Activated T-cell treated with anti-CD3 and anti-CD28 coated beads, Interleukin-2, amount 50 U/mL, for 4 hours (primary cell): ENCODE measurements at places on chromosomes 1 and 21. TPM values are rescaled to one million over a fixed set of nuclear protein-coding genes. Genes with fewer than 3 reads are reported as not detected.
A peak's percentile ranks its signal among the peaks of the same experiment; 100 is the strongest.

GRCh38 chr1:246803373-246803772 lies 79.2 kb downstream of the SCCPDH start:
- no peak for DNase-seq

- no peak for DNase-seq
Measured at GRCh38 chr21:41201385-41201784, 33.4 kb downstream of the BACE2 start.

- no peak for DNase-seq
Measured at GRCh38 chr1:181018901-181019681, 3.6 kb downstream of the STX6 start.

DNA sequence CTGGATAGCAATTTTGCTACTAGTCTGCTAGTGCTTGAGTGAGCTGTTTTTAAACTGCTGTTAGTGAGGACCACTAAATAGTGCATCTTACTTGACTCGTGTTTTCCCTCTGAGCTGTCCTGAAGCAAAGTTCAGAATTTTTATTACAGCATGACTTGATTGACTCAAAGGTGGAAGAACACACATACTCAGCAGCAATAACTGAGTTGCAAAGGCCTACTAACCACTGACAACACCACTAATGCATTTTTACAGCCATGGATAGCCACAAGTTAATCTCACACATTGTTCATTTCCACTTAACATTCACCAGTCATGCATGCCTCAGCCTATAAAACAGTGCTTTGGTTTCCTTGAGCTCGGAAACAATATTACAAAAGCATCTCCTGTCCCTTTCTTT lies 148.7 kb downstream of the RUNX1 start:
- DNase-seq: no peak

DNA sequence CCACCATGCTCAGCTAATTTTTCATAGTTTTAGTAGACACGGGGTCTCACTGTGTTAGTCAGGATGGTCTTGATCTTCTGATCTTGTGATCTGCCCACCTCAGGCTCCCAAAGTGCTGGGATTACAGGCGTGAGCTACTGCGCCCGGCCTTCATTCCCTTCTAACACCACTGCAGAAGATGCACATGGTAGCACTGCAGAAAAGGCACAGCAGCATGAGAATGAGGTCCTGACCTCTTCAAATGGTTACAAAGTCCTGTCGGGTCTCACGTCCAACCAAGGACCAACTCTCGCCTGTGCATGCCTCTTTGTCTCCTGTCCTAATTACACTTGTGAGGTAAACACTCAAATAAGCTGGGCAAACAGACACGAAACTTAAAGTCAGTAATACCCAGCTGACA lies 83.0 kb upstream of the GCLM start:
- DNase-seq: no peak

- no peak for DNase-seq
Measured at GRCh38 chr1:31010086-31010989, 55.2 kb downstream of the PUM1 start.

DNA sequence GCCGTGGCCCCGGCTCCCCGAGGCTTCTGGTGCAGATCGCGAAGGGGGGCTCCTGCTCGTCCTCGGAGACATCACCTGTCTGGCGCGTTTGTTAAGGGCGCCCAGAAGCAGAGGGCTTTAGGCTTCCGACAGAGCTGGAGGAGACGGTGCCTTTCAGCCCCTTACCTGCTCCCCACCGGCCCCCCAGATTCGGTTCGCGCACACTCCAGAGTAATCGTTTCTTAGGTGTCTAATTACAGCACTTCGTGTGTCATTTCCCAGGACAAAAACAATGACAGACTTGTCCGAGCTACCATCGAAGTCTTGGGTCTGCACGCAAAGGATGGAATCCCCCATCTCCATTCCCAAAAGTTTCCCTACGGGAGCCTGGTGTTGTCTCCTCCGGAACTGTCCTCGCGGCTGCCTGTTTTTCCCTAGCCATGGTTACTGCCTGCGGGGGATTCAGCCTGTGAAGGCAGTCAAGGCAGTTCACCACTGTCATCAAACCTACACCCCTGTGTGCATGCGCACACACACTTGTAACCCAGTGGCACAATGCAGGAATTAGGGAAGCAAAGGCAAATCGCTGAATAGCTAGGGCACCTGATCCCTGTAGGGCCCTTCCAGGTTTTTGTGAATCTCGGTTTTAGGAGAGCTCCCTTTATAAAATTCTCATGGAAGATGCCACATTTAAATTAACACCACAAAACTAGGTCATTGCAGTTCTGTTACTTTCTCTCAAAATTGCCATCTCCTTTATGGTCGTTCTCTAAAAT lies 738 bp upstream of the CDC42BPA start:
- no peak for DNase-seq

DNA sequence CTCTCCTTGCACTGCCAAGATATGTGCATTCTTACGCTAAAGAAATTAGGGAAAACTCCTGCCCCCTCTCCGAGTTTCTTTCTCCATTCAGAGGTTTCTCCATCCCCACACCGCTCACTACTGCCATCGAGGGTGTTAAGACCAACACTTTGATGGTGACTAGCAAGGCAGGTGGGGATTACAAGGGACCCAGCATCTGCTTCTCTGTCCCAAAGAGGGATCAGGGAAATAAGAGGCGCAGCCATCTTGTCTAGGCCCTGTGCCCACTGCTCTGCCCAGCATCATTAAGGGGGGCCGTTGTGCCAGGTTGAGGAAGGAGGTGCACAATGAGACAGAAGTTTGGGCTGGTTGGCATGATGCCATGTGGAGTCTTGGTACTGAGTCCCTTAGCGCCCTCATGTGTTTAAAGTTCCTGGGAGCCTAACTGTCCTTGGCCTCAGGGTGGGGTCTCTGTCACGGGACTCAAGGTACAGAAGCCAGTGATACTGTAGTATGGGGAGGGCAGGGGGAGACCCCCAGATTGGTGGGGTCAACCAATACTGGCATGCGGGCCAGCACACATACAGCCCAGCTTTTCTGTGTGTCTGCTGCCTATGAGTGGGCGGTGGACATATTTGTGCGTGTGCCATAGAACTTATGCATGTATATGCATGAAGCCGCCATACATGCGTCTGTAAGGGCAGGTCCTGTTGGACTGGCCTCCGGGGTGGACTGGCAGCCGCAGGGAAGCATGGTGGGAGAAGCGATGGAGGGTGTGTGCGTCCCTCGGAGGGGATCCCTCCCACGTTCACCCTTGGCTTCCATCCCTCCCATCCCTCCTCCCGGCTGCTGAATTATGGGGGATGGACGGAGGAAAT lies 5.5 kb downstream of the EFNA3 start:
- DNase-seq: peak; percentile 23

GRCh38 chr1:111649227-111649626 lies 29.6 kb downstream of the RAP1A start:
- DNase-seq: no peak

DNA sequence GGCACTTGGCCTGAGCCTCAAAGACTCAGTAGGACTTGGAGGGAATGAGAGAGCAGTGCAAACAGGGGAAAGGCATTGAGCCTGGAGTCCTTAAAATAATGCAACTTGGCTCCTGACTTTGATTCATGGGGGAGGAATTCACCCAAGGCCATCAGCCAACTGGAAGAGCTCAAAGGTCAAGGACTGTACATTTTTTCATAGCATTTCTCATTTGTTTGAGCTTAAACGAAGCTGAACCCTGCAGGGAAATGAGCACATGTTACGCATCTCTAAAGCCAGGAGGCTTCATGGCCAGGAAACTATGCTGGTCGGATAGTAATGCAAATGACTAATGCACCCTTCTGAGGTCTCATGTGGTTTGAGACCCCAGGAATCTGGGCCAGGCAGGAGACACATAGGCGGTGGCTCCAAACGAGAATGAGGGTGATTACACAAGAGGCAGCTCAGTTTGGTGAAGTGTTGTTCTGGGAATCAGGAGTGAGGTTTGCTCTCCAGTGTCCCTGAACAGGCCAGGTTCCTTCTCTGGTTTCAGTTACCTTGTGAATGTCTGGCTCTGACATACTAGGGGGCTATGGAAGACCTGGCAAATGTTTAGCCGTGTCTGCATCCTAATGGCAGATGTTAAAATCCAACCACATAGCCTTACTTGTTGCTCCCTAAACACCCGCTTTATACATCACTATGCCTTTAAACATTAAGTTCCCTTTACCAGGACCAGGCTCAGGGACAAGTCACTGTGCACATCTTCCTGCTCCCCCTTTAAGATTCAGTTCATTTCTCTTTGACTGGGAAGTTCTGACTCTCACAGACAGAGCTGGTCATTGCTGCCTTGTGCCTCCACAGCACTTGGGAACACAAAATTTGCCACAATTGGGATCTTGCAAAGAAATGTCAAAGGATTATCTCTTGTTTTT lies 503.9 kb upstream of the USP24 start:
- no peak for DNase-seq

DNA sequence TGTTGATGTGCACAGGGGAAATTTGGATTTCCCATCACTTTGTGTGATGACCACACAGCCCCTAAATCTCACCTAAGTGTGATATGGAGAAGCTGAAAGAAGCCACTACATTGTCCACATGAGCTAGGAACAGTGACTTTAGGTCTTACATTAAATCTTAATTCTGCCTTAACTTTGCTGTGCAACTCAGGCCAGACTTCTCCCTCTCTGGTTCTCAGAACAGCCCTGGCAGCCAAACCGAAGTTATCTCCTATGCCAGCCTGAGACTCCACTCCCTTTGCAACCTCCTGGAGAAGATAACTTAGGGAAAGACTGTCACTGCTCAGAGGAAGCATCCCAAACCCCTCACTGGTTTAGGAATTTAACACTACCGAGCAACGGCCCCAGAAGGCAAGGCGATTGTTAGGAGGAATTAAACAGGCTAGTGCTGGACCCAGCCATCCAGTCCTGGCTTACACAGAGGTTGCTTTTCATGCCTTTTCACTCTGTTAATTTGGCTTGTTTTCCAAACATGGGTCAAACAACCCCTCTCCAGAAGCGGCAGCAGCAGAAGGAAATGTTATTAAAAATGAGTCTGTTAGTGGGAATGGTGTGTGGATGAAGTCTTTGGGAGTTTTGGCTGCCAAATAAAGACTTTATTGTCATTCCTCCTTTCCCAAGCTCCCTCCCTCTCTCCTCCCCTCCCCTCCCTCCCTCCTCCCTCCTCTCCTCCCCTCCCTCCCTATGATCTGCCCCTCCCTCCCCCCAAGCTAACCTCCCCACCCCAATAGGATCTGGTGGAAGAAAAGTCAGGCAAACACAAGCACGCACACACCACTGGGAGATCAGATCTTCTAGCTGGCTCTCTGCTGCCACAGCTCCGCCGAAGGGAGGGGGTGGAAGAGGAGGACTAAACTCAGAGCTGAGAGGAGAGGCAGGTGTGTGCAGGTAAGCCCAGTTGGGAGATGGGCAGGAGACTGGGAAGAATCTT lies at the start of gene PRELP:
PRELP (plus strand) TSS at position 795 of the 970 bp plus-strand sequence. CDS start 7,379 bp downstream, outside the sequence.
- DNase-seq: no peak

DNA sequence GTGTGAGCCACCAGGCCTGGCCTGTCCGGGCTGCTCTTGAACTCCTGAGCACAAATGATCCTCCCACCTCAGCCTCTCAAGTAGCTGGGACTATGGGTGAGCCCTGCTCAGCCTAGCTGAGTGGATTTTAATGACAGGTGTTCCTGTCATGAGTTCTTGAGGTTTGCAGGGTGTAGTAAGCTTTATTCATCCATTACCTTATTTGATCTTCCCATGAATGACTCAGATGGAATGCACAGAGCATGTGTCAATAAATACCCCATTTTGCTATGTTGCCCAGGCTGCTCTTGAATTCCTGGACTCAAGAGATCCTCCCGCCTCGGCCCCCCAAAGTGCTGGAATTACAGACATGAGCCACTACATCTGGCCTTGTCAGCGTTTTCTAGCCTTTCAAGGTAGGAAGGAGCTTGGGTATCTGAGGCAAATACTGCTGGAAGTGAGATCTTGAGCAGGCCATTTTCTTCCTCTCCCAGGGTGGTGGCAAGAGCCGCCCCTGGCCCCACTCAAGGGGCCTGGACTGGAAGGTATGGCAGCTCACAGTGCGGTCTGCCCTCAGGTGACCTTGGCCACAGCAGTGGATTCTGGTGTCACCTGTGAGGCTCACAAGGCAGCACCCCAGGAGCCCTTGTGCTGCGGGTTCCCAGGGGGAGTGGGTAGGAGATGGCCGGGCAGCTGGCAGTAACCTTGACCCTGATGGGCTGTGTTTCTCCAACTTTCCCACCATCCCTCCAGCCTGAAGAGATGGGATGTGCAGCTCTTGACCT lies 20.0 kb downstream of the PIK3CD start:
- no peak for DNase-seq

DNA sequence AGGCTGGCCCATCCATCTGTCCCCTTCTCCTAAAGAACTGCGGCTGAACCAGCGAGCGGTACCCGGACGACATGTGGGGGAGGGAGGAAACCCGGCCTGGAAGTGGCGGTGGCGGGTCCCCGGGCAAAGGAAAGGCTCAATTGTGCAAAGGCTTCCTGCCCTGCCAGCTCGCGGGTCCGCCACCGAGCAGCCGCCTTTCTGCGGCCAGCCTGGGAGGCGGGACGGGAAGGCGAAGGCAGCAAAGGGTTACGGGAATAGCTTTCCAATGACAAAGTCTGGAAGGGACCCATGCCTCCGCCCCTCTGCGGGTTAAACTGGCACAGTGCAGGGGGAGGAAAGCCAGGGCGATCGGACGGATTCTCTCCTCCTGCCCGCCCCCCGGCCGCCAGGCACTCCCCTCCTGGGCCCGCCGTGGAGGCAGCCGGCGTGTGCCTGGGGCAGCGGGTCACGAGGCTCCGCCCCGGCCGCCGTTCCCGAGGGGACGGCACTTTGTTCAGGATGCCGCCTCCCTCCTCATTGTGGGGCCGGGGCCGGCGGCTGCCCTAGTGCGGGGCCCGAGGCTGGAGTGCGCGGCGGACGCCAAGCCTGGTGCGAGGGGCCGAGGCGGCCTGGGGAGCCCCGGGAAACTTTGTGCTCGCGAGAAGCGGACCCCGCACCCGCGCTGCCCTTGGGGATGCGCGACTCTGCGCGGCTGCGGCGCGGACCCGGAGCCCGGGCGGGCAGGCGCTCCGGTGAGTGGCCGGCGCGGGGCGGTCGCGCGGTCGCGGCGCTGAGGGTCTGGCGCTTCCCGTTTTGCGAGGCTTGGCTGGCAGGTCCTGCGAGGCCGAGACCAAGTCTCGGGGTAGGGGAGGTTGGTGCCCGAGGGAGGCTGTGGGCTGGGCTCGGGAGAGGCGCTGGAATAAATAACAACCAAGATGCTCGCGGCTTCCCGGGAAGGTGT lies at the start of gene NAV1:
NAV1 (plus strand) TSS at position 516 of the 940 bp plus-strand sequence. CDS start 83,758 bp downstream, outside the sequence.
- DNase-seq: no peak

Gene CLDN14
- total RNA-seq: not detected

Gene FCGR1A
- total RNA-seq: not detected

Gene PGLYRP3
- not detected for total RNA-seq

Gene C4BPB
- total RNA-seq: 0.27 TPM

Gene KMO
- 0.49 TPM for total RNA-seq

Gene WNT4
- total RNA-seq: not detected

Gene ELF3
- total RNA-seq: 0.87 TPM

Gene CD1B
- total RNA-seq: not detected
